D341Med (cell line): ENCODE measurements at places on chromosomes 11 and 22.

DNA sequence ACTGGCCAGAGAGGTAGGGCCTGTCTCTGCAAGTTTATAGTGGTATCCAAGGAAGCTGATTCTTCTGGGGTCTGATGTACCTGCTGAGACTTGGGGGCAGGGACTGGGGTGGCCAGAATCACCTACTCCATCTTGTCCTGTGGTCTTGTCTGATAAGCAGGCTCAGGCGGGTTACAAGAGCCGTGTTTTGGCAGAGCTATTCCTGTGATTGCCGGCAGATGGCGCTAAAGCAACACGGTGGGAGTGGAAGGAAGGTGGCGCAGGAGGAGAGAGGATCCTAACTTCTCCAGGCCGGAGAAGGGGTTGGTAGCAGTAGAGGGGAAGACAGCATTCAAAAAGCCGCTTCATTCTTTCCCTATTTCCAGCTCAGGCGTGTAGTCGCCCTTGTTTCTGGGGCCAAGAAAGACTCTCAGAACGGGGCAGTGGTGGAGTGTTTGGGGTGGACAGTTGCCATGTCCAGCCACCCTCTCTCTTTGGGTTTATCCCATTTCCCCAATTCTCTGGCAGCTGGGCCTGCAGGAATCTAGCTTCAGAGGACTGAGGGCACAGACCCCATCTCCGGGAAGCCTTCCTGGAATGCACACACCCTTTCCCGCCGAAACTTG is 15.1 kb downstream of the CHRM1 start:
- peak; percentile 86 for DNase-seq

DNA sequence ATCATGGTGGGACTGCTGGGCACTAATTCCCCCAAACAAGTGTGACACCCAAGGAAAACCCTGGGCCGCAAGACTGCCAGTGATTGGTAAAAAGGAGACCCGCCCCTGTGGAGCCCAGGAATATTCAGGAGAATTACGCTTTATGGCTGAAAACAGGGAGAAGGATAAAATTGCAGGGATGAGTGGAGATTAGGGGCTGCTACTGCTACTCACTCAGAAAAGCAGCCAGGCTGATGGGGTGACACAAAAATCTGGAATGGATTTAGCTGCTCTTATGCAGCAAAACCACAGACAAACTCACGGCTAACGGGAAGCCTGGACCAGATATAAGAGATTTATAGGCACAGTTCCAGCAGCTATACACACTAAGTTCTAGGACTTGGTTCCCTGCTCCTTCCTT is 4.4 kb upstream of the FBXO3 start:
- DNase-seq: peak; percentile 72

DNA sequence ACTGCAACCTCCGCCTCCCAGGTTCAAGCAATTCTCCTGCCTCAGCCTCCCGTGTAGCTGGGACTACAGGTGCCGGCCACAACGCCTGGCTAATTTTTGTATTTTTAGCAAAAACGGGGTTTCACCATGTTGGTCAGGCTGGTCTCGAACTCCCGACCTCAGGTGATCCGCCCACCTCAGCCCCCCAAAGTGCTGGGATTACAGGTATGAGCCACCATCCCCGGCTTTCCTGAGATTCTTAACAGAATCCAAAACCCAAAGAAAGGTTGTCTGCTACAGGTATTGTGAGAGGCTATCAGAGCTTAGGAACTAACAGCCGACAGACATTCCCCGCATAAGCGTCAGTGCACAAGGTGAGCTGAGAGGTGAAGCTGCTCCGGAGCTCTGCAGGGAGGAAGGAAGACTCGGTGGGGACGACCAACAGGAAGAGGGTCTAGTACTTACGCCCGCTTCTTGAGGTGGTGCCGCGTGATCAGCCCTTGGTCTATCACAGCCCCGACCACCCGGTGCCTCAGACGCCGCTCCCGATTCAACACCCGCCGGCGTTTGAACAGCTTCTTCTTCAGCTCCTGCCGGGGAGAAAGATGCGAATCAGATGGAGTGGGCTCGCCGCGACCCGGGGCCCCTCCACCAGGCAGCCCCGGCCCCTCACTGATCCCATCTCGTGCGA is 470 bp downstream of the C11orf98 start:
- DNase-seq: peak; percentile 66

- DNase-seq: no peak
Measured at GRCh38 chr22:19809741-19810140, 44.9 kb downstream of the GNB1L start.

DNA sequence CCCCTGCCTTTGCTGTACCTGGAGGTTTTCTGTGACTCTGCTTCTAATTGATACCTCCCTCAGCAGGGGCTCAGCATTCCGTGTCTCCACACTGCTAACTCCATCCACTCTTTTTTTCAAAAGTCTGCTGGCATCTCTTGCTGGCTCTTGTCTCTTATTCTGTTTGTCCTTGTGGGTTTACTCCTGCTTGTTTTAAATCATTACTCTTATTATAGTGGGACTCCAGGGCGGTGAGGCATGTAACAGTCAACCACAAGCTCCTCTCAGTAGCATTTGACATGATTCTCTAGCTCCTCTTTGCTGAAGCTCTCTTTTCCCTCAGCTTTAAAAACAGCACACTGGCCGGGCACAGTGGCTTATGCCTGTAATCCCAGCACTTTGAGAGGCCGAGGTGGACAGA is 260.2 kb upstream of the NARS2 start:
- DNase-seq: no peak

GRCh38 chr11:64035081-64035524 is 628 bp upstream of the FLRT1 start:
- DNase-seq: no peak

DNA sequence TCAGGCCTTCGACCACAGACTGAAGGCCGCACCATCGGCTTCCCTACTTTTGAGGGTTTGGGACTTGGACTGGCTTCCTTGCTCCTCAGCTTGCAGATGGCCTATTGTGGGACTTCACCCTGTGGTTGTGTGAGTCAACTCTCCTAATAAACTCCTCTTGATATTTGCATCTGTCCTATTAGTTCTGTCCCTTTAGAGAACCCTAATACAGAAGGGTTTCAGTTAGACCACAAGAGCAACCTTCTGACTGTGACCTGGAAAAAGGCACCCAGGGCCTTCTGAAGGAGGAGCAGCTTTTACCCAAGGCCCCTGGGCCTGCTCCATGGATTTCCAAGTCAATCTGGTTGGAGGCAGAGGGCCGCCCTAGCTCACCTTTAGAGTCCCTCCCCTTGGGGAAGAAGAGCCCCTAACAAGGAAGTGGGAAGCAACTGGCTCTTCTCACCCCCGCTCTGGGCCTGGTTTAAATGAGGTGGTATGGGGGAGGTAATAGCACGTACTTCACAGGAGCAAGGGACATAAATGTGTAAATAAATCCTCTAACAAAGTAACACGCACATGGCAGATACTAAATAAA is 11.2 kb upstream of the CHST1 start:
- no peak for DNase-seq

- no peak for DNase-seq
Measured at GRCh38 chr11:65474864-65475263, 24.0 kb upstream of the MALAT1 start.

GRCh38 chr11:46856605-46857343 is 10.7 kb upstream of the CKAP5 start:
- no peak for DNase-seq

- DNase-seq: peak; percentile 7
Measured at GRCh38 chr22:42066126-42066761, 4.4 kb downstream of the NAGA start.

DNA sequence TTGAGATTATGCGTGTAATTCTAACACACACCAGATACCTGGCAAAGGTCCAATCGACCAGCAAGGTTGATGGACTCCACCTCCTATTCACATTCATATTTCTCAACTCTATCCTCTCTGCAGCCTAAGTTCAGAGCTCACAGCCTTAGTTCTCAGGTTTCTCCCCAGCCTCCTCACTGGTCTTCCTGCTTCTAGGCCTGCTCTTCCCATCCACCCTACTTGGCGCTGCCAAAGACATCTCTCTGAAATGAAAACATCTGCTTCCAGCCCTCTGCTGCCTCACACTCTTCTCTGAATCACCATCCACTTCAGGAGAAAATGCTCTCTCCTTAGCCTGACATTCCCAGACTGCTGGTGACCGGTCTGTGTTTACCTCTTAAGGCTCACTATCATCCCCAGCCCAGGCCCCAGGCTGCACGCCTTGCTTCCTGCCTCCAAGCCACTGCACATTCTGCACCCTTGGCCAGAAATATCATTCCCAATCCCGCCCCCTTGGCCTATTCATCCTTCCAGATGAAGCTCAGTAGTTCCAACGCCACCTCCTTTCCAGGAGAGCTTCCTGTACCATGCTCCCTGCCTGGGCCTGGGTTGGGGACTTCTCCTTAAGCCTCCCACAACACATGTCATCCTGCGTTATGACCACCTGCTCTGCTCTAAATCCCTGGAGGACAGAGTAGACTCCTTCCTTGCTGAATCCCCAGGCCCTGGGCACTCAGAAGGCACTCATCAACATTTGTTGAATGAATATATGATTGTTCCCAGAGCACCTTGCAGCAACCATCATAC is 3.5 kb downstream of the ARRB1 start:
- DNase-seq: no peak

- DNase-seq: no peak
Measured at GRCh38 chr11:439315-440064, 2.3 kb downstream of the ANO9 start.

GRCh38 chr11:70580036-70580805 is 181.9 kb downstream of the CTTN start:
- no peak for DNase-seq

DNA sequence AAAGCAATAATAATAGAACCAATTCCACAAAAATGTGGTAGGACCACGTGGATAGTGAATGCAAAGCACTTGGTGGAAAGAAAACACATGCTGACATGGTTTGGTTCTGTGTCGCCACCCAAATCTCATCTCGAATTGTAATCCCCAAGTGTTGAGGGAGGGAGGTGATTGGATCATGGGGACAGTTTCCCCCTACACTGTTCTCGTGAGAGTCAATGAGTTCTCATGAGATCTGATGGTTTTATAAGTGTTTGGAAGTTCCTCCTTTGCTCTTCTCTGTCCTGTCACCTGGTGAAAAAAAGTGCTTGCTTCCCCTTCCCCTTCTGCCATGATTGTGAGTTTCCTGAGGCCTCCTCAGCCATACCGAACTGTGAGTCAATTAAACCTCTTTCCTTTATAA is 421.9 kb upstream of the CADM1 start:
- DNase-seq: no peak

GRCh38 chr11:72493426-72494108 is 59.2 kb upstream of the CLPB start:
- DNase-seq: no peak

DNA sequence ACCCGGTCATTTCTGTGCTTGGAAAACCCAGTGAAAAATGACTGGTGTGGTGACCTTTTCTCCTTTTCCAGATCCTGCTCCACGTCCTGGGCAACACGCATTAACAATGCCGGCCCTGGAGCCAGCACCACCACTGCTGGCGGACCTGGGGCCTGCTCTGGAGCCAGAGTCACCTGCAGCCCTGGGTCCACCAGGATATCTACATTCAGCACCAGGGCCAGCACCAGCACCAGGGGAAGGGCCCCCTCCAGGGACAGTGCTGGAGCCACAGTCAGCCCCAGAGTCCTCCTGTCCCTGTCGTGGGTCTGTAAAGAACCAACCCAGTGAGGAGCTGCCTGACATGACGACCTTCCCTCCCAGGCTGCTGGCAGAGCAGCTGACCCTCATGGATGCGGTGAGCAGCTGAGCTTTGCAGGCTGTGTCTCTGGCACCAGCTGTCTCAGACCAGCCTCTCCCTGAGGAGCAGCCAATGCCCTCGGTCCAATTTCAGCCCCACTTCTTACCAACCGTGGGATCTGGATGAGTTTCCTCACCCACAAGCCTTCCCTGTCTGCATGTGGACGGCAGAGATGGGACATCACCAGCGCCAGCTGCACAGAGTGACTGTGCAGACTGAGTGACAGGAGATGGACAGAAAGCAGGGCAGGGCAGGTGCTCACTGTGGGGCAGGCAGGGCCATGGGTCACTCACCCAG is 1.9 kb downstream of the RGL4 start:
- DNase-seq: no peak

- DNase-seq: no peak
Measured at GRCh38 chr11:69264486-69264885, 29.5 kb upstream of the MYEOV start.

DNA sequence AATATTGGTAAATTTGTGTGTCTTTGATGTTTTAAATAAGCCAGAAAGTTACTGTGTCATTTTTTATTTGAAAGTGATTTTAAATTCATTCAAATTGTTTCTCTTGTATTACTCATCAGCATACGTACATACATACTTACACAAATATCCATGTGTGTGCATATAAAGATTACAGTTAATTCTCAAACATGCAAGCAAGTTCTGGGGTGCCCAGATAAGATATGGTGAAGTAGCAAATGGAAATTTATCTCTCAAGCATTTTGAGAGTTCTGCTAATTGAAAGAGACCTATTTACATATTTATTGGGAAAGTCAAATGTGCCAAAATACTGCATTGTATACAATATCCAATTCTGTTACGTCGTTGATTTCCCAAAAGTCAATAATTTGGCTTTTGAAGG is 1024.0 kb upstream of the CNTN5 start:
- no peak for DNase-seq

DNA sequence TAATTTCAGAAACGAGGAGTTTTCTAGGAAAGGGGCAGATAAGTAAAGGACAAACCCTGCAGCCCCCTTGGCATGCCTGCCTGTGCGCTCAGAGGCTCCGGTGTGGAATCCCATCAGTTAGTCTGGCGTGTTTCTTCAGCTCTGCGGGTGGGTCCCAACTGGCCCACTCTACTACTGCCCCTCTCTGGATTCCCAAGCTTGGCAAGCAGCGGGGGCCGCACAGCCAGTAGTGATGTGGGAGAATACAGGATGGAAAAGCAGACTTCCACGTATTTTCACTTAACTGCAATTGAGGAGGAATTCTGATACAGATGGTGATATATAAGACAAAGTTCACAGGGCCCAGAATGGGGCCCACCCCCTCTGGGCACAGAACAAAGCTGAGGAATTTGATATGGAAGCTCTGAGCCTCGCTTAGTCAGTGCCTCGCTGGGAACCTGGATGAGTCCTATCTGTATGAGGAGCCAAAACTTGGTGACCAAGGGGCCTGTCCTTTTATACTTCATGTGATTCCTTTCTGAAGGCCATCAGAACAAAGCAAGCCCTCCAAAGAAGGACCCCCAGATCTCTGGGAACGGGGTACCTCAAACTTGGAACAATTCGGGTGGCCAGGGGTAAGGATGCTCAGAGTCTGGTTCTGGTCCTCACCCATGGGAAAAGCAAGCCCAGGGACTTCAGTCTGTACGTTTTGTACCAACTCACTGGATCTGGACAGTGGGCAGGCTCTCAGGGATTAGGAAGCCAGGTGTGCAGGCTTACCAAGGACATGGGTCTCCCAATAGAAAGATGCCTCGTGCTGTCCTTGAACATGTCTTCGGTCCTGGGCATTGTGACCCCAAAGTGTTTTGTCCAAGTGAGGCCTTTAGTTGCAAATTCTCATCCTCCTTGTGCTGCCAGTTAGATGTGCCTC is 26.0 kb downstream of the RELT start:
- DNase-seq: no peak
